Suppressor macrophage treated with lipopolysaccharide for 1 hour (primary cell): ENCODE measurements at places on chromosomes 6 and 20.

DNA sequence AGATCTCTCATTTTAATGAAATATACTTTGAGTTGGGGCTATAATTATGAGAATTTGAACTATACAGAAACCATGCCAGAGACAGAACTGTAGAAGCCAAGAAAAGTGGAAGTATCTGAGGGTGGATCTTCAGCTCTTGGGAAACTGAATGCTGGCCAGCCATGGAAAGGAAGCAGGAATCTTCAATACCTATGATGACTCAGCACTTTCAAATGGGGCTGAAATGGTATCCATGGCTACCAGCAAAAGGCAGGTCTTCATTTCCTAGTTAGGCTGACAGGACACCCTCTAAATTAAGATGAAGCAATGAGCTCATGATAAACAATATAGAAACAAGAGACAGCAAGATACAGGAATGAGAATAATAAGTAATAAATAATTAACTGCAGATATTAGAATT lies 171.3 kb downstream of the COL21A1 start:
- DNase-seq: no peak

GRCh38 chr20:63941282-63942081 lies 14.7 kb downstream of the UCKL1 start:
- peak; percentile 62 for DNase-seq

- no peak for DNase-seq
Measured at GRCh38 chr20:13648291-13649228, 9.8 kb upstream of the TASP1 start.

DNA sequence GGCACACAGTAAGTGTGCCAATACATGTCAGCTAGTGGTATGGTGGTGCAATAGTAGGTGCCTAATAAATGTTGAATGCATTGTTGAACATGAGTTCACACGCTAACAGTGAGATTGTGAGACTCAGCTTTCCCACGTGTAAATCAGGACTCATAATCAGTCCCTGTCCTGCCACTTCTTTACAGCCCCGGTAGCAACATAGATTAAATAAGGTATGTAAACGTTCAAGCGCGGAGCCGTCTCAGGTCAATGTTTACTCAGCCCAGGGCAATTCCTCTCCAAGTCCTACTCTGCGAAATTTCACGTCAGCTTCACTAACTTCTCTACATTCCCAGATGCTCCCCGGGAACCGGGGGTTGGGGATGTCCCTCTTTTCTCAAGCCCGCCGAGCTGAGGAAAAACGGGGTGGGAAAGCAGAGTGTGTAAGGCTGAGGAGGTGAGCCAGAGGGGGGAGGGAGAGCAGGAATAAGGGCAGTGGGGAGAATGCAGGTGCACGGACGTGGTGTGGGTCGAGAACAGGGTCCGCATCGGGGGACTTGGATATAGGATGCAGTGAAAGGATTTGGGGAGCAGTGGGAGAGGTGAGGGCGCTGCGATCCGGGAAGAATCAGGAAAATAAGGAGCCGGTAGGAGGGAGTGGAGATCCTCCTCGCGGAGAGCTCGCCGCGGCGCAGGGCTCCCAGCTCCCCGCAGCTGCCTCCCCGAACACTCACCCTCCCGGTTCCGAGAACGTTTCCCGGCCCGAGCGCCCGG lies 544 bp upstream of the TP53INP2 start:
- peak; percentile 69 for DNase-seq

DNA sequence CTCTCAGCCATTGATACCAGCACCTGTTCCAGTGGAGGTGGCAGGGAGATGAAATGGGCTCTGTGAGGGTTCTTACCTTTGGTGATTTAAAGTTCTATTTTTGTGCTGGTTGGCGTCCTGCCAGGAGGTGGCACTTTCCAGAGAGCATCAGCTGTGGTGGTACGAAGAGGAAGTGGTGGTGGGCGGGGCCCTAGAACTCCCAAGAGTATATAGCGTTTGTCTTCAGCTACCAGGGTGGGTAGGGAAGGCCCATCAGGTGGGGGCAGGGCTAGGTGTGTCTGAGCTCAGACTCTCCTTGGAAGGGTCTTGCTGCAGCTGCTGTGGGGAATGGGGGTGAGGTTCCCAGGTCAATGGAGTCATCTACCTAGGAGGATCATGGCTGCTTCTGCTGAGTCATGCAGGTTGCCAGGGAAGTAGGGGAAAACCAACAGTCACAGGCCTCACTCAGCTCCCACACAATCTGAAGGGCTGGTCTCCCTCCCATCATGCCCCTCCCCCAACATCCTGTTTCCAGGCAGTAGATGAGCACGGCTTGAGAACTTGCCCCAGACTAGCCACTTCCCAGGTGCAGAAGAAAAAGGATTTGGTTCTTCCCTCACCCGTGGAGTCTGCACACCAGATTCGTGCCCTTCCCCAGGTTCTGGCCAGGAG lies 46.6 kb downstream of the MOXD1 start:
- DNase-seq: peak; percentile 46

GRCh38 chr20:58106143-58106750 lies 122.2 kb downstream of the ANKRD60 start:
- no peak for DNase-seq

DNA sequence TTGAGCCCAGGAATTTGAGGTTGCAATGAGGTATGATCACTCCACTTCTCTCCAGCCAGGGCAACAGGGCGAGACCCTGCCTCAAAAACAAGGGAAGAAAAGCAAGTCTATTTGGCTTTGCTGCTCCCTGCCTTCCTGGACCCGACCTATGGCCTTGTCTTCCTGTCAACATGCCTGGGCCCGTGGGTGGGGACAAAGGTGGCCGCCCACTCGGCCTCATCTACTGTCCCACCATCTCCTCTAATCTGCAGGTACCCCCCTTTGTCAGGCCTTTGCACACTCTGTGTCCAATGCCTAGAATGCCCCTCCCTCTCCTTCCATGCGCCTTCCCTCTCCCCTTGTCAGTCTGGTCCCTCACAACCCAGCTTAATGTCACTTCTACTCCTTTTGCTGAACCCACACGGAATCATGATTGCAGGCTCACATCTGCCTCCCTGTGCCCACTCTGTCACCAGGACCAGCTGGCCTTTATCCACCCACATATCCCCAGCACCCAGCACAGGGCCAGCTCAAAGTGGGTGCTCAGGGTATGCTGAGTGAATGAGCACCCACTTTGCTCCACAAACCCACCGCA lies 40.3 kb downstream of the MDFI start:
- no peak for DNase-seq

- no peak for DNase-seq
Measured at GRCh38 chr6:108454356-108454755, 106.4 kb upstream of the FOXO3 start.

DNA sequence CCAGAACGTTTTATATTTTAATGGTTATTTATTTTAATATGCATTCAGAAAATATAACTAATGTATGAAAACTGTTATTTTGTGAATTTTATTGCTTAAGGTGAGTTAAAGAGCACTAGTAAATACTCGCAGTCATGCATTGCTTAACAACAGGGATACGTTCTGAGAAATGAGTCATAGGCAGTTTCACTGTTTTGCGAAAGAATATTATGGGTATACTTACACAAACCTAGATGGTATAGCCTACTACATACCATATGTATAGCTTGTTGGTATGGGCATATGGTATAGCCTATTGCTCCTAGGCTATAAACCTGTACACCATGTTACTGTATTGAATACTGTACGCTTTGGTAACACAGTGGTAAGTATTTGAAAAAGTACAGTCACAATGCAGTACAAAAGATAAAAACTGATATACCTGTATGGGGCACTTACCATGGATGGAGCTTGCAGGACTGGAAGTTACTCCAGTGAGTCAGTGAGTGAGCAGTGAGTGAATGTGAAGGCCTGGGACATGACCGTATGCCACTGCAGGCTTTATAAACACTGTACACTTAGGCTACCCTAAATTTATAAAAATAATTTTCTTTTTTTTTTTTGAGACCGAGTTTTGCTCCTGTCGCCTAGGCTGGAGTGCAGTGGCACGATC lies 38.5 kb downstream of the ARFGEF2 start:
- peak; percentile 44 for DNase-seq

- DNase-seq: no peak
Measured at GRCh38 chr6:90336388-90336947, 39.8 kb upstream of the BACH2 start.

- no peak for DNase-seq
Measured at GRCh38 chr20:25856256-25856884, 159.7 kb upstream of the ZNF337 start.

GRCh38 chr20:1324598-1325172 lies 4.3 kb downstream of the SDCBP2 start:
- DNase-seq: peak; percentile 56

DNA sequence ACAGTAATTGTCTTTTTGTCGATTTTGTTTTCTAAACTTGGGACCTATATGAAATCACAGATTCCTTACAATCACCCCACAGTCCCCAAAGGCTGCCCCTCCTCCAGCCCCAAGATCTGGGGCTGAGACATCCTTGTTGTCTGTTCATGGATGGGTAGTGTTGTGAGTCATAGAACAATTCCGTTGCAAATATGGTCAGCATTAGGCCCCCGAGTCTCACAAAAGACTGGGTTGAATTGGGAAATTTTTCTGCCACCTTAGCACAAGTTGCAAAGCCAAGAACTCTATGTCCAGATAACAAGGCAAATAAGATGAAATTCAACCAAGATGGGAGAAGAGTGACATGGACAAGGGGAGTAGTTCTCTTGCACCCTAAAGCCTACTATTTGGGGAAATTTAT lies 10.5 kb upstream of the TAB2 start:
- DNase-seq: no peak

GRCh38 chr6:159578629-159579028 lies 114.4 kb downstream of the SOD2 start:
- no peak for DNase-seq

DNA sequence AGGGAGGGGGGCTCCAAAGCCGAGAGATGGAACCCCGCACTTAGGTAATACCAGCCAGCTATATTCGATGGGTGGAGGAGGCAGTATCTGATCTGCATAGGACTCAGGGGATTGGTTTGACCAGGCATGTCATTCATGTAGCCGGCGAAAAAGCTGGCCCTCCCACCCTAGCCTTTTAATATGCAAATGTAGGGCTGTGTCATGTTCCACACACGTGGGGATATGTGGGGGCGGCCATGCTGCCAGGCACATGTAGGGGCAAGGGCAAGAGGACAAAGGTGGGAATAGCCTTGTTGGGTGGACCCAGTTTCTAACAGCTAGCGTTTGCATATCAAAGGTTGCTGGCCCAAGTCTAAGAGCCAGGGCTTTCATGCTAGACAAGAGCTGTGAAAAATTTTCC lies 39.1 kb upstream of the DDR1 start:
- no peak for DNase-seq

DNA sequence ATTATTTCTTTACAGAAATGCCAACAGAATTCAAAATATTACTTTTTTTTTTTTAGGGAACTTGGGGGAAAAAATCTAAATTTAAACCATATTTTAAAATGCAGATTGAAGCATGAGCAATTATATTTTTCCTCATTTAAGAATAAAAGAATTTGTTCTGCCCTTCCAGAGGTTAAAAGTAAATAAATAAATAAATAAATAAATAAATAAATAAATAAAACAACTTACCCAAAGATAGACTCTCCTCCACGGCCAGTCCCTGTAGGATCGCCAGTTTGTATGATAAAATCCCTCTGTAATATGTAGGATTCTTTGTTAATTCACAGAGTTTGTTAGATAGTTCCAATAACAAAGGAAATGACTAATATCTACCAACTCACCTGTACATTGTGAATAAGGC lies 4.7 kb downstream of the PPIL4 start:
- DNase-seq: no peak

DNA sequence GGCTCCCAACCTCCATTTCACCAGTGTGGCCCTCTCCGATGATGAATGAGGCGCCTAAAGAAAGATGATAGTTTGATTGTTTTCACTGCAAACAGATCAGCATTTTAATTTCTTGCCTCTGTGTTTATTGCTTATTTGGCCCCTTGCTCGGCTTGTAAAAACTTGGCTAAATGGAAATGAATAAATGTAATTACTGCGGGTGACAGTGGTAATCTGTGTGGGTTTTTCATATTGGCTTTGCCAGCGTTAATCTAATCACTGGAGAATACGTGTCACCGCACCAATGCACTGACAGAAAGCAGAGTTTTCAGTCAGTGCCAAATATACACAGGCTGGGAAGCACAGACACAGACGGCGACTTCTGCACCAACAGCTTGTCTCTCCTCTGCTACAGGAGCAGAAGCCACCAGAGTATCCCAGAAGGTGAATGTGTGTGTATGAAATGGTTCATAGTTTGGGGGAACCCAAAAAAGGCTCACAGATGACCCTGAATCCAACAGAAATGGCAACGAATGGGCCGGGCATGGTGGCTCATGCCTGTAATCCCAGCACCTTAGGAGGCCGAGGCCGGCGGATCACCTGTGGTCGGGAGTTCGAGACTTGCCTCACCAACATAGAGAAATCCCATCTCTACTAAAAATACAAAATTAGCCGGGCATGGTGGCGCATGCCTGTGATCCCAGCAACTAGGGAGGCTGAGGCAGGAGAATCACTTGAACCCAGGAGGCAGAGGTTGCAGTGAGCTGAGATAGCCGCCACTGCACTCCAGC lies 534.0 kb downstream of the PKHD1 start:
- no peak for DNase-seq

GRCh38 chr6:44696686-44697085 lies 309.2 kb downstream of the CDC5L start:
- no peak for DNase-seq

GRCh38 chr6:147000545-147001488 lies 203.4 kb upstream of the STXBP5 start:
- peak; percentile 30 for DNase-seq

DNA sequence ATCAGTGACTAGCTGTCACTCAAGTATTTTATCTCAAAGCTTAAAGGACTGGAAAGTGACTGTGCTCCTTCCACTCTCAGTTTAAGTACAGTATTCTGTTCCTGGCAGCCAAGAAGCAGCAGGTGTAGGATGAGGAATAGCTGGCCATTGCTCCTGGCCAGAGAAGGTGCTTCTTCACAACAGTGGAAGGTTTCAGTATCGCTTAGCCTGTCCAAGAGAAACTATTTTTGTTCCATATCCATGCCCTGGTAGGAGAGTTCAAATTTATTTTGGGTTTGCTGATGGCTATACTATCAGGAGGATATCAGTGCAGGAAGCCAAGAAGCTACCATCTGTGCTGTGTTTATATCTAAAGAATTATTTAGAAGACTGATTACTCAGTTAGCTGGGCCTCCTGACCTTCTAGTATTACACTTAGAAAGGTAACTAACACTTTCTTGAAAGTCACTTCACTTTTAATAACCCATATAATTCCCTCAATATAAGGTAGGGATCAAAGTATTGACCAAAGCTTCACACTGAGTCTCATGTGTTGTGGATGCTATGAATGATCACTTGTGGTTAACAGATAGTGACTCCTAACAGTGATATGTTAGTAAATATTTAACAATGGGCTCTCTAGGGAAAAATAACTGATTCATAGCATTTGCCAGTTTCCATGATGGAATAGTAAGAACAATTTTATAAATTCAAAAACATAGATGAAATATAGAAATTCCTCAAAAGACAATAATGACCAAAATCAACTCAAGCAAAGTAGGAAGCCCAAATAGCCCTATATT lies 99.9 kb downstream of the AIG1 start:
- DNase-seq: no peak
